Left ventricle myocardium superior (tissue), 1 donor: ENCODE measurements at places on chromosomes 3 and 15. TPM values are rescaled to one million over a fixed set of nuclear protein-coding genes. Genes with fewer than 3 reads are reported as not detected.

Gene EID1
- 223 TPM for total RNA-seq

Gene ARHGAP31
- 41.7 TPM for total RNA-seq

GRCh38 chr3:61080737-61081445 is 170.4 kb downstream of the FHIT start:
- DNase-seq, result no peak

DNA sequence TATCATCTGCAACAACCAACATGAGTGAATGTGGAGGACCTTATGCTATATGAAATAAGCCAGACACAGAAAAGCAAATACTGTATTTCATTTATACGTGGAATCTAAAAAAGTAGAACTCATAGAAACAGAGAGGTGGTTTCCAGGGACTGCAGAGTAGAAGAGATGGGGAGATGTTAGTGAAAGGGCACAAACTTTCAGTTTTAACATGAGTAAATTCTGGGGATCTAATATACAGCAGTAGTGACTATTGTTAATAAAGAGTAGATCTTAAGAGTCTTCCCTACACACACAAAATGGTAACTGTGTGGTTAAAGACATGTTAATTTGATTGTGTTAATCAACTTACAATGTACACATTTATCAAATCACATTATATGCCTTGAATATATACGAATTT is 20.9 kb upstream of the MELTF start:
- DNase-seq, result no peak
